Progenitor cell of endocrine pancreas (in vitro differentiated cells): ENCODE measurements at places on chromosomes 6 and 20.

GRCh38 chr6:139533573-139534471, 159.4 kb upstream of the CITED2 start:
- no peak for DNase-seq

- no peak for DNase-seq
Observed at GRCh38 chr6:56526860-56527544, 115.7 kb downstream of the DST start.

DNA sequence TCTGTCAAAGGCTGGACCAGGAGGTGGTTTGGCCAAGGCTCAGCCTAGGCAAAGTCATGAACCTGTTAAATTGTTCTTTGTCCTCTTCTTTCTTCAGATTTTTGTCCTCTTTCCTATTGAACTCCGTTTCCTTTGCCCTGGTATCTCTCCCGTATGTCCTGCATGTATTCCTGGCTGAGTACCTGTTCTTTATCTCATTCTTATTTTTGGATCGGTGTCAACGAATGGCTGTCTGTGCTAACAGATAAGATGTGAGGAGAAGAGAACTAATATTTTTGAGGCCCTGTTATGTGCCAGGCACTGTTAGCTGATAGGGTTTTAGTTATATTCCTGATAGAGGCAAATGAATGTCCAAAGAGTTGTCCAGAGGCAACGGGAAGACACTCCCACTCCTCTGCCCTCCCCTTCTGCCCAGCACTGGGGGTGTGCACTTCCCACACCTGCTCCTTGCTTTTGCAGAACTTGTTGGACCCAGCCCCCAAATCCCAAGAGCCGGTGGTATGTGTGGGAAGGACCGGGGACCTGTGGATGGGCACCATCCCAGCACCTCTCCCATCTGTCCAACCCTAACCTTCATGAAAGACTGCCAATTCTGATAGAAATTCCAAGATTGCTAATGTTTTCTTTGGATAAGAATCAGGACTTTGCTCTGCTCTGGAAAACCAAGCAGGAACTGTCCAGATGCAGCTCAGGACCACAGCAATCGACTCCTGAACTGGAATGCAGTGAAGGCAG, 20.6 kb downstream of the MMP24OS start:
- no peak for DNase-seq

- DNase-seq: no peak
Observed at GRCh38 chr6:130043344-130043743, 25.0 kb downstream of the L3MBTL3 start.

DNA sequence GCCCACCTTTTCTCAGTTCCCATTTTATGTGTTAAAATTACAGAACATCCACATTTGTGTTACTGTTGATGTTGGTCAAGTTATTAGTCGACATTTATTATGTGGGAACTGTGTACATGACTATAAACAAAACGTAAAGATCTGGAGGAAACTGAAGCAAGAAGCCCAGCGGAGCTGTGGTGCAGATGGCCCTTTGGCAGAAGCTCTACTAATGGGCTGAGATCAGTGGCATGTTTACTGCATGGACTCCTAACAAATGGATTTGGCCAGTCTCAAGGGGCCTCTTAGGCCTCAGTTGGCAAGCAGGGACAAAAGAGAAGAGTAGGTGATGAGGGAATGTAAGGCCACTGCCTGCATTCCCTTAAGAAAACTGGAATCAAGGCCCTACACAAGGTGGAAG, 282.1 kb upstream of the TCF21 start:
- DNase-seq: no peak

DNA sequence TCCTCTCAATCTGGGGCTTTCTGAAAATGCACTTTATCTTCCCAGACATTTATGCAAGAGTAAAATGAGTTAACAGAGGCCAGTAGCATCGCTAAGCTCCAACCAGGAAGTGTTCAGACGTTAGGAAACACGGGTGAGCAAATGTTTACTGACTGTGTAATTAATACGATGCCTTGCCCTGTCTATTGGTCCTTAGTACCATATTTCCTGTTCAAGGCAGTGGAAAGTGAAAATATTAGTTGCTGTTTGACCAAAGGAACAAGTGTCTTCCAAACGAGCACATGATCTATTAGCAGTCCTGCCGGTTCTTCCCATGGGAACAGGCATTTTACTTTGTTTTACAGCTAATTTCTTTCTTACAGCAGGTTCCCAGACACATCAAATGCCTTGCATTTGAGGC, 311.1 kb upstream of the JAG1 start:
- no peak for DNase-seq

- DNase-seq: no peak
Observed at GRCh38 chr6:19845266-19846041, 8.3 kb downstream of the ID4 start.
